ENCODE measurements at places on chromosomes 6 and 20. TPM values are rescaled to one million over a fixed set of nuclear protein-coding genes. Genes with fewer than 3 reads are reported as not detected.

DNA sequence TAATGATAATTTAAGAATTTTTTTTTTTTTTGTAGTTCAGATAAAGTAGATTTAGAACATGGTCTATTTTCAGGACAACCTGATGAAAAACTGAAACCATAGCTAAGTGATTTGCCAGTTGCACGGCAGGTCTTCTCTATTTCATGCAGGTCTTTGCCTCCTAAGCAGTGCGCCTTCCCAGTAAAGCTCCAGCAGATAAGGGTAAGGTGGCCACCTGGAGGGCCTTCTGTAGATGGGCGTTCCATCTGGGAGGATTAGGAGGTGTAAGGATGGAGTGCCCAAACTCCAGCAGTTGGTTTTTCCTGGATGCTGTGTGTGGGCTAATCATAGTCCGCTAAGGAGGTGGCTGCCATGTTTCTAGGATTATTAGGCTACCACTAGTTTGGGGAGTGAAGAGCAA is 107.1 kb downstream of the ARID1B start:
- no peak for DNase-seq

- no peak for DNase-seq
These were observed 403.4 kb downstream of the GJA1 start for GRCh38 chr6:121838842-121839241.

DNA sequence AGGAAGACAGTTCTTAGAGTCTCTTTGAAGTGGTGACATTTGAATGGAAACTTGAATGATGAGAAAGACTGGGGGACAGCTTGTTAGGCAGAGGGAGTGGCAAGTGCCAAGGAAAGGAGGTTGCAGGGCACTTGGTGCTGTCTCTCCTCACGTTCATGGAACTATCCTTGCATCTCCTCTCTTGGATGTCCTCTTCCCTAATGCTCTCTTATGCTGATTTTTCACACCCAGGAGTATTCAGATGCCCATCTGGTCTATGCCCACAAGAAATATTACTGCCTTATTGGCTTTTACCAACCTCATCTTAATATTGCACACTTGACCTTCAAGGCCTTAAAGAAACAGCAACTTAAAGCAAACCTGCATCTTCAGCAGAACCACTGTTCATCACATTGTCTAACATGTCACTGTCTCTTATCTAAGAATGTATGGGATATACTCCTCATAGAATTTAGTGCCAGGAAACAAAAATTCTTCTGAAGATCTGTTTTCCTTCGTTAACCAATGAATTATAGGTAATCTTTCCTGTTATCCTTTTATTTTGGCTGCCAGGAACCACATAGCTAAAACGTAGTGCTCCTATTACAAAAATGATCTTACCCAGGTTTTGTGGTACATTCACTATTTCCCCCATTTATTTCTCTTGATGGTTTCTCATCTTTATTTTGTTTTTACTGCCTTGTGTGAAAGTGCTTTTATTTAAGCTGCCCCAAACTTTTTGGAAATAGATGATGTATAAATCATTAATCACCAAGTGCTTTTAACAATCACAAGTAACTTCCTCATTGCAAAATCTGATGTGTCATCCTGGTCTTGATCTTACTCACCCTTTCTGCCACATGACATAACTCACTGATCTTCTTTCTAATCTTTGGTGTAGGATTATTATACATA is 12.8 kb downstream of the RGS17 start:
- DNase-seq, result no peak

DNA sequence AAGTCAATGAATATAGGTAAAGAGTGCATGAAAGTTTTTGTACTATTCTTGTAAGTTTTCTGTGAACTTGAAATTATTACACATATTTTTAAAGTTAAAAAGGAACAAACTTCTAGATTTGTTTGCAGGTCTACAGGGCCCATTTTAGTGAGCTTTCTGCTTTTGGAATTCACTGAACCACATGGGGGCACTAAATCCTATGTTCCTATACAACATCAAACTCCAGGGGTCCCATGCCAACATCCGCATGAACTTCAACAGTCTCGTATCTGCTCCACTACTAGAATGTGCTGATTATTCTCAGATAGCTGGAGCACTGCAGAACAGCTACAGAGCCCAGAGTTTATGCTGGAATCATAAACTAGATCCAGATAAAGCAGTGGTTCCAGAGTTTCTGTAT is 347.9 kb upstream of the SPTLC3 start:
- DNase-seq, result no peak

DNA sequence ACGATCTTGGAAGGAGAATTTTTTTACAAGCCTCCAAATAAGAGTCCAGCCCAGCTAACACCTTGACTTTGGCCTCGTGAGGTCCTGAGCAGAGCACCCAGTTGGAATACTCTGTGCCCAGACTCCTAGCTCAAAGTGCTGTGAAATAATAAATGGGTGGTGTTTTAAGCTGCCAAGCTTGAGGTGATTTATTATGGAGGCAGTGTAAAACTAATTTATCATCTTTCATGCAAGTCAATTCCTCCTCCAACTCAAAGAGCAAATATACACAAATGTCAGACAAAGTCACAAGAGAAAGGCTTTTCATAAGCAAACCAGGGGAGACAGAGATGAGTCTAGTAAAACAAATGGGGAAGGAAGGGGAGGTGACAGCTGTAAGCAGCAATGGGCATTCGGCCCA is 12.7 kb downstream of the ABT1 start:
- DNase-seq, result no peak

MYB gene
- 1.7 TPM for total RNA-seq

SLA2 gene
- total RNA-seq, result not detected

Measured in occipital lobe (tissue), 3 donors.